ENCODE measurements at places on chromosomes 3 and 15.

GRCh38 chr3:79040701-79041100, 727.1 kb downstream of the ROBO1 start:
- no peak for DNase-seq

DNA sequence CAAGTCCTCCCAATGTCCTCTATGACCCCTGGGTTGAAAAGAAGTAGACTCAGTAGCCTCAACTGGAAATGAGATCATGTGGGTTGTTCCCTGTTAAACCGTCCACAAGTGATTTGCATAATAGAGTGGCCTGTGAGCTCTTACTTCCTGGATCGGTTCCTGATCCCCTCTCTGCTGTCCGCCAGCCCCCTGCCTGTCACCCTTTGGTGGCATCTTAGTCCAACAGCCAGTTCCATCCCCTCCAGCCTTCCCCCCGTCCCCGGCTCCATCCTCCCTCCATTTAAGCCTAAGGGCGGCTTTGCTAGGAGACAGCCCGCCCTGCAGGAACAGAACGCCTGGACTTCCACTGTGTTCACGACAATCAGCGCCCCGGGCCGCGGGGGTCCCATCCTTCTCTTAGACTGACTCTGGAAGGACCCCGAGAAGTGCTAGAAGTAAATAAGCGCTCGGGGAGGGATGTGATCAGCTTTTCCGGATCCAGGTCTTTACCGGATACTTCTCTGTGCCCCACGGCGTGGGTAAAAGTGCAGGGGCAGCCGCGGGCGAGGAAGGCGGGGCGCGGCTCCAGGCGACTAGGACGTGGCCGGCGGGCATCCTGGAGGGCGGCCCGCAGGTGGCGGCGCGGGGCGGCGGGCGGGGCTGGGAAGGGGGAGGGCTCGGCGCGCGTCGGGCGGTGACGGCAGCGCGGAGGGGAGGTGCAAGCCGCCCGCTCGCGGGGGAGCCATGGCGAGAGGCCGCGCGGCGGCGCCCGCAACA, 51.2 kb upstream of the ULK4 start:
- DNase-seq: peak; percentile 60

- DNase-seq: no peak
Measured at GRCh38 chr3:171072432-171072831, 45.9 kb upstream of the SLC2A2 start.

GRCh38 chr3:193783166-193783896, 190.3 kb downstream of the OPA1 start:
- DNase-seq: no peak

DNA sequence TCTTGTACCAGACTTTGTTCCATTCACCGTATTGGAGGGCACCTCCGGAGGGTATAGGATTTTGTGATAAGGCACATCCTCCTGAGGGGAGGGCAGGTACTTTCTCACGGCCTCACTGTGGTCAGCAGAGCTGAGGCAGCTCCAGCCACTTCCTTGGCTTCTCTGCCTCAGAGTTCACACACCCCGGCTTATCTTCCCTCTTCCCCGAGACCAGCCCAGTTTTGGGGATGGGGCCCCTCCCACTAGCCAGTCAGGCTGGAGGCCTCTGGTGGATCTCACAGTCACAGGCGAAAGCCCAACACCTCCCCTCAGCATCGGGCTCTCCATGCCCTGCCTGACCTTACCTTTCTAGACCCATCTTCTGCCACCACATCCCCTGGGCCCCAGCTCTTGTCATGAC, 316.2 kb upstream of the CTDSPL start:
- no peak for DNase-seq

Measured in stimulated activated CD4-positive, alpha-beta T cell treated with anti-CD3 and anti-CD28 coated beads, TNF-alpha, amount 100 ng/mL, for 1 hour (primary cell).